Aorta (tissue), 5 donors: ENCODE measurements at places on chromosomes 11 and 22. TPM values are rescaled to one million over a fixed set of nuclear protein-coding genes. Genes with fewer than 3 reads are reported as not detected.

The PDE3B gene
- total RNA-seq, result 15.1 TPM

The FGF4 gene
- total RNA-seq, result not detected

The OR4A16 gene
- not detected for total RNA-seq

The AIFM3 gene
- 1.0 TPM for total RNA-seq

The KIRREL3 gene
- 0.90 TPM for total RNA-seq

The PAX6 gene
- not detected for total RNA-seq

The ST14 gene
- 3.6 TPM for total RNA-seq

The KRTAP5-5 gene
- not detected for total RNA-seq

The MMP13 gene
- not detected for total RNA-seq

The MICAL2 gene
- 315 TPM for total RNA-seq

The OR51I1 gene
- 0.42 TPM for total RNA-seq

The DRD2 gene
- total RNA-seq, result 0.48 TPM

The DCDC1 gene
- total RNA-seq, result 0.52 TPM

The LAYN gene
- 23.1 TPM for total RNA-seq

The KCNK7 gene
- total RNA-seq, result 1.3 TPM

The CRYBB2 gene
- 0.45 TPM for total RNA-seq

The OR8G5 gene
- total RNA-seq, result not detected

The NLRP10 gene
- total RNA-seq, result not detected

The TNNI2 gene
- total RNA-seq, result 2.2 TPM

The UBQLNL gene
- 0.88 TPM for total RNA-seq

The BIRC3 gene
- 19.3 TPM for total RNA-seq

The OR4B1 gene
- total RNA-seq, result not detected

The MRGPRX3 gene
- not detected for total RNA-seq

The ADAMTS8 gene
- 64.9 TPM for total RNA-seq

The VSTM5 gene
- total RNA-seq, result 0.36 TPM

The NUDT22 gene
- 46.9 TPM for total RNA-seq

The FGF3 gene
- total RNA-seq, result not detected

The KRTAP5-11 gene
- total RNA-seq, result not detected

The MEI1 gene
- total RNA-seq, result 1.4 TPM

The CLMP gene
- total RNA-seq, result 107 TPM

The ANO1 gene
- 136 TPM for total RNA-seq

The KRTAP5-8 gene
- 0.42 TPM for total RNA-seq

The PAMR1 gene
- 2.3 TPM for total RNA-seq

The NTM gene
- 5.3 TPM for total RNA-seq

The PRRG4 gene
- 2.0 TPM for total RNA-seq

The SAA2 gene
- total RNA-seq, result 21.8 TPM

The CEP57 gene
- total RNA-seq, result 24.5 TPM

The NOX4 gene
- total RNA-seq, result 46.1 TPM

The CARD16 gene
- total RNA-seq, result 11.8 TPM

The OR10G8 gene
- total RNA-seq, result not detected

The OR8G1 gene
- not detected for total RNA-seq

The SHANK2 gene
- total RNA-seq, result 0.16 TPM

The TPBGL gene
- total RNA-seq, result 0.30 TPM

The OTOG gene
- not detected for total RNA-seq

The MMP3 gene
- total RNA-seq, result 1.1 TPM

The TSSK2 gene
- not detected for total RNA-seq

The RFPL3 gene
- not detected for total RNA-seq

The PRR5L gene
- total RNA-seq, result 15.3 TPM
